ENCODE measurements at places on chromosomes 16 and 17.

- peaks cover 2% of the 10 kb centered on the region for H3K27me3 ChIP-seq
- DNase-seq: no peak
- H3K27ac ChIP-seq: peak overlapping the region; percentile 79
- H3K4me3 ChIP-seq: peak overlapping the region; percentile 39
- peaks cover 73% of the 10 kb centered on the region for H3K4me1 ChIP-seq
Observed at GRCh38 chr16:82651921-82652601, 25.3 kb downstream of the CDH13 start.

DNA sequence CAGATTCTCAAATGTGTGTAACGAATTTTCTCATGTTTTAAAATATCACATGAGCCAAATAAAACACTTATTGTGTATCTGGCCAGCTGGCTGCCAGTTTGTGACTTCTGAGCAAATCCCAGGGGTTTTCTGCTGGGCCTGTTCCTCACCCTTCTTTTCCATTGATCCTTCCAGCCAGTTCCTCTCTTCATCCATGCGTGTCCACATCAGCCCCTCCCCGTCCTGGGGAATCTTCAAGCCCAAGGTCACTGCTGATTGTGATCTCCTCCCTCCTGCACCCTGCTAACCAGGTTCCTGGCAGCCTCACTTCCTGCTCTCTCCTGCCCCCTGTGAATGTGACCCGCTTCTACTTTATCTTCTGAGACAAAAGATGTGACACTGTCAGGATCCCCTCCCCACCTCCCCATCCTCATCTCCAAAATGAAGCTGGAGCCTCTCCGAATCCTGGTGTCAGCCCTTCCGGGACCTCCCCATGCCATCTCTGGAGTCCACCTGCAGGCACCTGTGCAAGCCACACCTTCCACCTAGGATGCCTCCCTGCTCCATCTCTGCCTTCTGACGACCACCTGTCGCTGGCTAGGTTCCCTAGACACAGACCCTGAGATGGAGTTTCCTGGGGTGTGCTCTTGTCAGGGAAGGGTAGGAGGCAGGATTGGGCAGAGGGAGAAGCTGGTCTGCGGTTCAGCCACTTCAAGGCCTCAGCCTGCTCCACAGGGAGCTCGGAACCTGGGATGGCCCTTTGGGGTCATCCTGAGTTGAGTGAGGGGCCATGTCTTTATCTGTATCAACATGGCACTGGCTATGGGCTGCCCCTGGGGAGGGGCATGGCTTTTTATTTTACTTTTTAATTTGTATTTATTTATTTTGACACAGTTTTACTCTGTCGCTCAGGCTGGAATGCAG is 205.1 kb downstream of the KATNIP start:
- peaks cover 4% of the 10 kb centered on the region for H3K4me1 ChIP-seq
- H3K27ac ChIP-seq: no peak overlapping the region
- H3K4me3 ChIP-seq: no peak overlapping the region
- no peak for DNase-seq
- no peaks in the 10 kb centered on the region for H3K27me3 ChIP-seq
- no peaks in the 10 kb centered on the region for H3K36me3 ChIP-seq

- H3K4me1 ChIP-seq: no peaks in the 10 kb centered on the region
- no peak overlapping the region for H3K27ac ChIP-seq
- H3K36me3 ChIP-seq: no peaks in the 10 kb centered on the region
- H3K4me3 ChIP-seq: peak overlapping the region; percentile 81
- H3K27me3 ChIP-seq: peaks cover 1% of the 10 kb centered on the region
Observed at GRCh38 chr17:20908313-20909267, 134.2 kb downstream of the USP22 start.

GRCh38 chr17:74187761-74188160 is 15.7 kb upstream of the RPL38 start:
- H3K4me3 ChIP-seq: no peak overlapping the region
- no peak for DNase-seq
- no peaks in the 10 kb centered on the region for H3K36me3 ChIP-seq
- peaks cover 24% of the 10 kb centered on the region for H3K27me3 ChIP-seq
- no peak overlapping the region for H3K27ac ChIP-seq

GRCh38 chr16:85535352-85536072 is 77.6 kb upstream of the GSE1 start:
- no peak for DNase-seq
- H3K36me3 ChIP-seq: peaks cover 3% of the 10 kb centered on the region
- H3K27me3 ChIP-seq: no peaks in the 10 kb centered on the region
- H3K4me1 ChIP-seq: no peaks in the 10 kb centered on the region

DNA sequence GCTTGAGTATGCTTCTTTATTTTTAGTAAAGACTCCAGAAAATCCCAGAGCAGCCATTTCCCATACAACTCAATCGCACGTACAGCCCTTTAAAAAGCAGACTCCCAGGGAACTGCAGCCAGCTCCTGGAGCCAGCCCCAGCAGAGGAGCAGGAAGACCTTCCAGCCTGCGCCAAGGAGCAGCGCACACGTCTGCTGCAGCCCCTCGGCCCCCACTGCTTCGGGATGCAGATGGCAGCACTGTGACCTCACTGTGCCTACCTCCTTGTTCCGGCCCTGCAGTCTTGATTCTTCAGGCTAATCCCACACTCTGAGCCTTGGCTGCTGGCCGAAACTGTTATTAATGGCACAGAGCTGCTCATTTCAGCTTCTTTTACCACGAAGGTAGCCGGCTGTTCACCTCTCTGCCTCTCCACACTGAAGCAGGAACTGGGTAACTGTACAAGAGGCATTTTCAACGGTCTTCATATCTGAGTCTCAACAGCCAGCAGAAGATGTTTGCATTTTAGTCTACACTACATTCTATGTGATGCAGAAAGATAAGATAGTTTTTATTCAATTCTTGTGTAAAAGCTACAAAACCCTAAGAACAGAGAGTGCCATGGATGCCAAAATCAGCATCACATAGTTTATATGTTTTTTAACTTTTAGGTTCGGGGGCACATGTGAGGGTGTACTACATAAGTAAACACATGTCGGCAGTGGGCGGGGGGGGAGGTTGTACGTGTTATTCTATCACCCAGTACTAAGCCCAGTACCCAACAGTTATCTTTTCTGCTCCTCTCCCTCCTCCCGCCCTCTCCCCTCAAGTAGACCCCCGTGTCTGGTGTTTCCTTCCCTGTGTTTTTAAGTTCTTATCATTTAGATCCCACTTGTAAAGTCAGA is 130.9 kb downstream of the ANKRD11 start:
- H3K36me3 ChIP-seq: no peaks in the 10 kb centered on the region
- H3K27ac ChIP-seq: peak overlapping the region; percentile 94
- H3K27me3 ChIP-seq: no peaks in the 10 kb centered on the region

DNA sequence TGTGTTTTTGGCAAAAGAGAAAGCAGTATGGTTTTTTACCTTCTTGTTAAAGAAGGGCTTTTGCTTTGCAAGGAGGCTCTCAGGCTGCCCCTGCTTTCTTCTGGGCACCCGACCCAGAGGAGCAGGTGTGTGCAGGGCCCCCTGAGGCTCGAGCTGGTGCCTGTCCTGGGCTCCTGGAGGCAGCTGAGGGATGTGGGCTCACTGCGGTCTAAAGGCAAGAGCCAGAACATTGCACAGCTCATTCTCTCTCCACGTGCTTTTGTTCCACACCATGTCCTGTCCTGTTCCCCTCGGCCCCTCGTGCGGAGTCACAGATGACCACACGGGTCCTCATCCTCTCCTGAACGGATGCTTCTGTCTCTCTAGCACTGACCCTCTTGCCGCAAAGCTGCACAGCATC is 36.7 kb upstream of the CAPN15 start:
- no peaks in the 10 kb centered on the region for H3K27me3 ChIP-seq
- peaks cover 8% of the 10 kb centered on the region for H3K36me3 ChIP-seq
- no peak overlapping the region for H3K27ac ChIP-seq
- H3K4me3 ChIP-seq: no peak overlapping the region

- no peaks in the 10 kb centered on the region for H3K36me3 ChIP-seq
- H3K4me3 ChIP-seq: no peak overlapping the region
- DNase-seq: no peak
- no peak overlapping the region for H3K27ac ChIP-seq
Observed at GRCh38 chr17:79064026-79064425, 10.6 kb upstream of the ENGASE start.

DNA sequence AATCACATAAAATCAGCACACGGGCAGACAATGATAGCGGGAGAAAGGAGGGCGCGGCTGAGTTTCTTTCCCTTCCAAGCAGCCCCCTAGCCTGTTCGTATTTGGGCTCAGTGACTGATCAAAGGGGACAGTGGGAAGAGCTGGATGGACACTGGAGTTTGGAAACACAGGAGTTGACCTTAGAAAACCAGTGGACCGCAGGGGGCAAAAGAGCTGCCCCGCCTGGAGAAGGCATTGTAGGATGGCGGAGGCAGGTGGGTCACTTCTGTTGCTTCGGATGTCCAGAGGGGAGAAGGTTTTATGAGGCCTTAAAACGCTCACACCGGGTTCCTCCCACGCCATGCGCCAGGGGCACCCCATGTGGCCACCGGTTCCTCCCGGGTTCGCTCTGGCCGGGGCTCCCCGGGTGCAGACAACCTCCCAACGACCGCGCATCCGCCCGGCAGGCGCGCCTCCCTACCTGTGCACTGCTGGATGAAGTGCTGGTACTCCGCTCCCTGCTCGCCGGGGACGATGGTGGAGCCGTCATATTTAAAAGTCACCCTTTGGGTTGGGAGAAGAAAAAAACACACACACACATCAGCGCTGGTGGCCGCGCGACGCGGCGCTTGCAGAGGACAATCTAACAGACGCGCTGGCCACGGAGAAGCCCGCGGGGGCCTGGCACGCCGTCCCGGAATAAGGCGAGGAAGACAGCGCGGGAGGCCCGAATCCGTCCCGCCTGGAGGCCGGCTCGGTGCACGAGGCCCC is 662 bp downstream of the COTL1 start:
- DNase-seq: no peak
- peaks cover 4% of the 10 kb centered on the region for H3K36me3 ChIP-seq
- peak overlapping the region; percentile 93 for H3K27ac ChIP-seq
- peak overlapping the region; percentile 96 for H3K4me3 ChIP-seq
- peaks cover 51% of the 10 kb centered on the region for H3K4me1 ChIP-seq
- no peaks in the 10 kb centered on the region for H3K27me3 ChIP-seq

- DNase-seq: no peak
- no peaks in the 10 kb centered on the region for H3K4me1 ChIP-seq
- no peaks in the 10 kb centered on the region for H3K36me3 ChIP-seq
- no peaks in the 10 kb centered on the region for H3K27me3 ChIP-seq
Observed at GRCh38 chr17:45346216-45347015, 29.6 kb upstream of the MAP3K14 start.

DNA sequence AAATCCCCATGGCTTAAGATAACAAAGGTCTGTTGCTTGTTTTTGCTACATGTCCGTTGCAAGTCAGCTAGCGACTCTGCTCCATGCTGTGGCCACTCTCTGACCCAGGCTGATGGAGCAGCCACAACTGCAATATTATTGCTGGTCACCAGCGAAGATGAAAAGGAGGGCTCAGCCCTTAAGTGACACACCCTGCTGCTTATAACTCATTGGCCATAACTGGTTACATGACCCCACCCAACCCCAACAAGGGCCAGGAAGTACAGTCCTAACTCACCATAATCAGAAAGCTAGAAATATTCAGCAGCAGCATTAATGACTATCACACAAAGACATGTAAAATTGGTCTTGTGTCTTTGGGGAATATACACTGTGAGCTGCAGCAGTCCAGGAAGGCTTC is 224.3 kb downstream of the SOX9 start:
- H3K4me3 ChIP-seq: no peak overlapping the region
- H3K27ac ChIP-seq: no peak overlapping the region
- DNase-seq: no peak
- peaks cover 2% of the 10 kb centered on the region for H3K27me3 ChIP-seq

DNA sequence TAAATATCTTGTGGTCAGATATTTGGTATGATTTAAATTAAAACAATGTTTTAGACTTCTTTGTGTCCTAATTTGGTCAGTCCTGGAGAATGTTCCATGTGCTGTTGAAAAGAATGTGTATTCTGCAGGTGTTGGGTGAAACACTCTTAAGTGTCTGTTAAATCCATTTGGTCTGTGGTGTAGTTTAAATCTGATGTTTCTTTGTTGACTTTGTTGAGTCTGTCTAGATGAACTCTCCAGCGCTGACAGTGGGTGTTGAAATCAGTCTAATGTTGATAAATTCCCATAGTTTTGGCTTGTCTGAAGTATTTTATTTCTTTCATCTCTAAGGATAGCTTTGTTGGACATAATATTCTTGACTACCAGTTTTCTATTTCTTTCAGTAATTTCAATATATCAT is 18.8 kb downstream of the TANC2 start:
- peaks cover 5% of the 10 kb centered on the region for H3K36me3 ChIP-seq
- H3K27ac ChIP-seq: no peak overlapping the region
- H3K4me3 ChIP-seq: no peak overlapping the region
- no peaks in the 10 kb centered on the region for H3K27me3 ChIP-seq
- no peak for DNase-seq

GRCh38 chr17:45287526-45288500 is 25.9 kb upstream of the SPATA32 start:
- H3K4me3 ChIP-seq: no peak overlapping the region
- peak; percentile 43 for DNase-seq
- H3K27me3 ChIP-seq: no peaks in the 10 kb centered on the region
- no peaks in the 10 kb centered on the region for H3K36me3 ChIP-seq
- H3K4me1 ChIP-seq: peaks cover 29% of the 10 kb centered on the region

DNA sequence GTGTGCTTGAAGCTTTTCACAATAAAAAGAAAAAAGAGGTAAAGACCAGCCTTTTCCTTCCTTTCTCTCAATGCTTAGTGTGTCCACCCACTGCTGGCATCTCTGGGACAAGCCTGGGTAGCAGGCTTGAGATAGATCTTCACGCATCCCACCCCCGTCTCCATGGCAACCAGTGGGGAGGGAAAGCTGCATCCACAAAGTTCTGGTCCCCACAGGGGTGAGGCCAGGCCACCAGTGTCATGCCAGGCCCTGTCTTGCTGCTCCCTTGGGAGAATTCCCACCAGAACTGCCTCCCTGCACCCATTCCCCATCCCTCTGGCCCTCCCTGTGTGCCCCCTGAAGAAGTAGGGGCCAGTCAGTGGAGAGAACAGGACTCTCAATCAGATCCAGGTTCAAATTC is 259.9 kb downstream of the MRTFB start:
- no peaks in the 10 kb centered on the region for H3K27me3 ChIP-seq
- peaks cover 4% of the 10 kb centered on the region for H3K4me1 ChIP-seq
- H3K27ac ChIP-seq: no peak overlapping the region

GRCh38 chr16:22008215-22009059 is 526 bp downstream of the MOSMO start:
- H3K27me3 ChIP-seq: no peaks in the 10 kb centered on the region
- peak overlapping the region; percentile 91 for H3K4me3 ChIP-seq
- no peaks in the 10 kb centered on the region for H3K36me3 ChIP-seq
- peak overlapping the region; percentile 86 for H3K27ac ChIP-seq

DNA sequence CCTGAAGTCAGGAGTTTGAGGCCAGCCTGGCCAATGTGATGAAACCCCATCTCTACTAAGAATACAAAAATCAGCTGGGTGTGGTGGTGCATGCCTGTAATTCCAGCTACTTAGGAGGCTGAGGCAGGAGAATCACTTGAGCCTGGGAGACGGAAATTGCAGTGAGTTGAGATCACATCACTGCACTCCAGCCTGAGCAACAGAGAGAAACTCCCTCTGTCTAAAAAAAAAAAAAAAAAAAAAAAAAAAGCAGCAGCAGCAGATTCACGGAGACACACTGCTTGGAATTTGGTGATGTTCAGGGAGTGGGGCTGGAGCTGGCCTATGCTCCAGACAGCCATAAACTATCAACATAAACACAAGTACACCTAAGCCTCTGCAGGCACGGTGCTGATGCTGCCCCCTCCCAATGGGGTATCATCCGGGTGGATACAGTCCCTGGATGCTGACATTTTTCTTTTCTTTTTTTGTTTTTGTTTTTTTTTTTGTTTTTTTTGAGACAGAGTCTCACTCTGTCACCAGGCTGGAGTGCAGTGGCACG is 39.6 kb upstream of the RHOT1 start:
- H3K36me3 ChIP-seq: no peaks in the 10 kb centered on the region
- H3K27ac ChIP-seq: peak overlapping the region; percentile 86
- no peaks in the 10 kb centered on the region for H3K27me3 ChIP-seq
- no peak overlapping the region for H3K4me3 ChIP-seq
- DNase-seq: no peak

- no peak overlapping the region for H3K4me3 ChIP-seq
- no peak overlapping the region for H3K27ac ChIP-seq
- H3K4me1 ChIP-seq: peaks cover 8% of the 10 kb centered on the region
- no peaks in the 10 kb centered on the region for H3K27me3 ChIP-seq
Observed at GRCh38 chr16:88010968-88011483, 59.8 kb downstream of the BANP start.

Measured in naive thymus-derived CD8-positive, alpha-beta T cell (primary cell).